Prostate gland (tissue), 2 donors: ENCODE measurements at places on chromosomes 11 and 22.

- DNase-seq = no peak
Observed at GRCh38 chr22:24905909-24906308, 40.6 kb downstream of the LHFPL7 start.

- DNase-seq = peak; percentile 76
Observed at GRCh38 chr11:107859459-107860239, 1.1 kb upstream of the SLC35F2 start.

- DNase-seq = no peak
Observed at GRCh38 chr22:46693634-46694415, 44.2 kb downstream of the CERK start.

DNA sequence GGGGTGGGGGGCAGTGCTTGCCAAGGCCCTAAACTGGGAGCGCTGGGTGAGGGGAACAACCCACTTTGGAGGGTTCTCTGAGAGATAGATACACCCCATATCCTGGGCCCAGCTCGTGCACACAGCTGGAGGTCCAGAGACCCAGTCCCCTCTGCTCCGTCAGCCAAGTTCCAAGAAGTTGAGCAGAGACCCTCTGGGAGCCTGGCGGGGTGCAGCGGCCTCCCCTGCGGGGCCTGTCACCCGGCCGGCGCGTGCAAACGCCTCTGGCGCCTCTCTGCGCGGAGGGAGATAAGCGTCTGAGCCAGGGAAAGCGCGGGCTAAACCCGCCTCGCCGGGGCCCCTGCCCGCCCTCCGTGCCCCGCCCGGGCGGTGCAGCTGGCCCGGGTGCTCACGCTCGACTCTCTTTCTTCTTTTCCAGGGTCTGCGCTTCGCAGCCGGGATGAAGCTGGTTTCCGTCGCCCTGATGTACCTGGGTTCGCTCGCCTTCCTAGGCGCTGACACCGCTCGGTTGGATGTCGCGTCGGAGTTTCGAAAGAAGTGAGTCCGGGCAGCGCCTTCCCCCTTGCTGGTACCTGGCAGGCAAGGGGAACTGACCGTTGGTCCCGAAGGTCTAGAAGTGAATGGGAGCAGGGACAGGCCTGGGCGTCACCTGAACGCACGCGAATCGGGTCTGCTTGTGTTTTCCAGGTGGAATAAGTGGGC lies 540 bp downstream of the ADM start:
- no peak for DNase-seq

- DNase-seq = no peak
Observed at GRCh38 chr11:61507012-61507768, 1.4 kb upstream of the LRRC10B start.
